ENCODE measurements at places on chromosomes 16 and 17.

DNA sequence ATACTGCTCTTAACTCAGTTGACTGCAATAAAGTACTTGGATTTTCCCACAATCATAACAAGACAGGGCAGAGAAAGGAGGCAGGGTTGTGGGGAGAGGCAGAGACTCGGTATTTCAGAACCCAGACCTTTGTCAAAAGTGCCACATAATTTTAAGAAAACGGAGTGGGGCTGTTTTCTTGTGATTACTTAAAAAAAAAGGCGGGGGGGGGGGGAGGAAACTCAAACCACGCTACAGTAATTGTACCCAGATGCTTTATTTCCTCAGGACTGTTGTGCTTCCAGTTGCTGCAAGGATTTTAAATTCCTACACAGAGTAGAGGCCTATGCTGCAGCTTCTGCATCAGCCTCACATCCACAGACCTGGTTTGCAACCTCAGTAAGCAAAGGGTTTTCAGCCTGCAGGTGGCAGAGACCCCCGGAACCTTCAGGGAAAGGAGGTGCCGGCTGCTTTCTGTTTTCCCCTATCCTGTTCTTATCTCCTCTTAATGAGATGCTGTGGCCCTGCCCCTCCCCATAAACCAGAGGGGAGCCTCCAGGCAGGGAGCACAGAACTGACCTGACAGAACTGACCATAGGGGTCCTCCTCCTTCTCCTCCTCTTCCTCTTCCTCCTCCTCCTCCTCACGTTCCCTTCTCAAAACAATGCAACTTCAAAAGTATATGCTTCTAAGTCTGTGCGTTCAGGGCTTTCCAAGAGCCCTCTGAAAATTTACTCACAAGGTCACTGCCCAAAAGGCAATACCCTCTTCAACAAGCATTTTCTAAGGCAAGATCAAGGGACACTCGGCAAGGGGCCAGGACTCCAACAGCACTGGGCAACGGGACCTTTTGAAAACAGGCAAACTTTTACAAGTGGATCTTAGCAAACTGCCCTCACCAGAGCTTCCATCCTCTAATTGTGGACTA lies 7.5 kb downstream of the AXIN2 start:
- DNase-seq, result no peak

DNA sequence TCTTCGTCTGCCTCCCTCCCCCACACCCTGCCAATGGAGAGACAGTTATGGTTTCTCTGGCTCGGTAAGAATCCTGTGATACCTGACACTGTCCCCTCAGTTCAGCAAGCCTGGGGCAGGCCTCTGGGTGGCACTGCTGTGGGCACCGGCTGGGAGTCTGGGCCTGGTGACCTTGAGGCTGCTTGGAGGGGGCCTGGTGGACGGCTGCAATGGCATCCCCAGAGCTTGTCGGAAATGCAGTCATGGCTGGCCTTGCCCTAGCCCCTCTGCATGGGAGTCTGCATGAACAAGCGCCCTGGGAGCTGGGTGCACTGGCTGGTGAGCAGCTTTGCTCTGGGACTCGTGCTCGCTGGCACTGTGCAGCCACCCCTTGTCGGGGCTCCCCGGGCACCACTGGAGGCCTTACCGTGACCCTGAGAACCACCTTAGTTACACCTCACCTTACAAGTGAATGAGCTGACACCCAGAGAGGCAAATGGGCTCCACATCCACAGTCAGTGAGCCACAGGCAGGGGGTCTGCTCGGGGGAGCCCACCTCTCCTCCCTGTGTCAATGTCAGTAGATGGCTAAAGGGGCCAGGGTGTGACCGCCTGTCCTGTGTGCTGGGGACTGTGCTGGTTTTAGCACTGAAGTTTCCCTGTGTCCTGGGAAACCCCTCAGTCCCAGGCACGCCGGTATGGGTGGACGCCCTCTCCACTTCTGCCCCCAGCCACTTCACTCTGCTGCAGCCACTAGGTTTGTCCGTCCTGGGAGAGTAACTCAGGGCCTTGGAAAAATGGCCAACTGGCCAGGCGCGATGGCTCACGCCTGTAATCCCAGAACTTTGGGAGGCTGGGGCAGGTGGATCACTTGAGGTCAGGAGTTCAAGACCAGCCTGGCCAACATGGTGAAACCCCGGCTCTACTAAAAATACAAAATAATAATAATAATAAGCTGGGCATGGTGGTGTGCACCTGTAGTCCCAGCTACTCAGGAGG lies 1.4 kb downstream of the LGALS3BP start:
- no peak for DNase-seq

- DNase-seq, result no peak
Observed at GRCh38 chr16:57152096-57153093, 33.4 kb downstream of the PSME3IP1 start.

DNA sequence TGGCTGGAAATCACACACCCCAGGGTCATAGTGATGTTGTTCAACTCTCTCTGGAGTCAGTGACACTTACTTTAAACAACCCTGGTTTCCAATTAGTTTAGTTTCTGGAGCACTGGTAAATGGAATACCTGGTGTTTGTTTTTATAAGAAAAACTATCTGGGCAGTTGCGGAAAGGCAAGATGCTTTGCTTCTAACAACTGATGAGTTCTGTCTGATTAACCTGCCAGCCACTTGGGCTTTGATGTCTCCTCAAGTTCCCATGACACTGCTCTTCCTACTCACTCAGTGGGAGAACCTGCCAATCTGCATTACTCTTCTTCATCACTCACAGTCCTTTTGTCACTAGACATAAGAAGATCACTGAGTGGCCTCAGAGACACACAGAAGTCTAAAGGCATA lies 78.7 kb upstream of the MTMR4 start:
- DNase-seq, result no peak

DNA sequence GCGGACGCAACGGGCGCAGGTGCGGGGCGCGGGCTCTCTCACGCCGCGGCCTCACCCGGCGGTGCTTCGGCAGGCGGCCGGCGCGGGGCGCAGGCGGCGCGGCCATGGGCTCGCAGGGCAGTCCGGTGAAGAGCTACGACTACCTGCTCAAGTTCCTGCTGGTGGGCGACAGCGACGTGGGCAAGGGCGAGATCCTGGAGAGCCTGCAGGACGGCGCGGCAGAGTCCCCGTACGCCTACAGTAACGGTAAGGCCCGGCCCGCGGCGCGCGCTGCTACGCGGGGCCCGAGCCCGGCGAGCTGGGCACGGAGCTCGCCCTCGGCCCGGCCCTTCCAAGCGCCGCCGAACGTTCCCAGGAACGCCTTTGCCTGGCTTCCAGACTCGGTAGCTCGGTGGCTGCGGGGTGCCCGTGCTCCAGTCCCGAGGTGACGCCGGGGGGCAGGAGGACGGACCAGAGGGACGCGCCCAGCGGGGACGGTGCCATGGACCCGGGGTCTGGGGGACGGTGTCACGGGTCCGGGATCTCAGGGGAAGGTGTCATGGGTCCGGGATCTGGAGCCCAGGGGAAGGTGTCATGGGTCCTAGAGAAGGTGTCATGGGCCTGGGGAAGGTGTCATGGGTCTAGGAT lies 435 bp downstream of the RAB40C start:
- no peak for DNase-seq

All from T-helper 22 cell (primary cell).